Activated CD4-positive, alpha-beta T cell treated with anti-CD3 and anti-CD28 coated beads, Interleukin-2, amount 50 U/mL, for 4 hours (primary cell): ENCODE measurements at places on chromosomes 5 and 9.

DNA sequence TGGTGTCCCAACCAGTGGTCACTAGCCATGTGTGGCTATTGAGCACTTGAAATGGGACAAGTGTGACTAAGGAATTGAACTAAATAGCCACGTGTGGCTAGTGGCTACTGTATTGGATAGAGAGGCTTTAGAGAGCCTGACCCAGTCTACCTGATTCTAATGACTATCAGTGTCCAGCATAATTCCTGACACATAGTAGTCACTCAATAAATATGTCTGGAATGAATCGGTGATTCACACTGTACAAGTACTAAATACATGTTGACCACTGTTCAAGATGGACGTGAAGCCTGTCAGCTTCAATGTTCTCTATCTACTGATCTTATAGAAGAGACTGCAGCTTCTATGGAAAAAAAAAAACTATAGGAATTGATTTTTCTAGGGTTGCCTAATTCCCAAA is 57.7 kb upstream of the MAST4 start:
- DNase-seq: no peak

GRCh38 chr5:28809811-28810750 is 1771.7 kb upstream of the CDH9 start:
- DNase-seq: no peak

- no peak for DNase-seq
Observed at GRCh38 chr5:52811067-52811749, 23.5 kb downstream of the ITGA1 start.

GRCh38 chr9:34540827-34541226 is 18.0 kb upstream of the ENHO start:
- no peak for DNase-seq

DNA sequence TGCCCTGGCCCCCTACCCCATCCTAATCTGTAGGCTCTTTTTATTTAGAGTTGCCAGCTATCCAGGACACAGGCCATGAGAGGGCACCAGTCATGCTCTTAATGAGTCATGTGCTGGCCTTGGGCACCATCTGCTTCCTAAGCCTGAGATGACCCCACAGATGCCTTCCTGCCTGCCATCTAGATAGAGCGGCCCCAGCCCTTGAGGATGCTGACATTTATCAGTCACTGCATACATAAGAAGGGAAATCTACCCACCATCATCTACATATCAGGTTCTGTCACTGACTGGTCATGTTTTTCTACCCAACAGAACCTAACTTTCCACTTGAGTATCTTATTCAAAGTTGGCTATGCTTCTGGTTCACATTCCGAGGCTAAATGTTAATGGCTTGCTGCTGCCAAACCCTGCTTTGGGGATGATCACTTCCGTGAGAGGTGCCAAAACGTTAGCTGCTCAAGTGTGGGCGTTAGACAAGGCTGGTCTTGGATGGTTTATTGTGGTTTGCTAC is 49.9 kb upstream of the TTC23L start:
- no peak for DNase-seq

GRCh38 chr9:98356953-98357690 is 101.7 kb upstream of the TBC1D2 start:
- no peak for DNase-seq

- DNase-seq: no peak
Observed at GRCh38 chr5:89043676-89044075, 160.7 kb upstream of the MEF2C start.

- DNase-seq: no peak
Observed at GRCh38 chr5:5192681-5193080, 52.6 kb downstream of the ADAMTS16 start.
